CD4-positive, alpha-beta T cell (primary cell): ENCODE measurements at places on chromosomes 5 and 9. TPM values are rescaled to one million over a fixed set of nuclear protein-coding genes. Genes with fewer than 3 reads are reported as not detected.

The OR2V2 gene
- not detected for total RNA-seq

The F12 gene
- total RNA-seq = 0.20 TPM

The CKMT2 gene
- 0.17 TPM for total RNA-seq

The FBXW11 gene
- 24.0 TPM for total RNA-seq

The TMEM232 gene
- 0.98 TPM for total RNA-seq

DNA sequence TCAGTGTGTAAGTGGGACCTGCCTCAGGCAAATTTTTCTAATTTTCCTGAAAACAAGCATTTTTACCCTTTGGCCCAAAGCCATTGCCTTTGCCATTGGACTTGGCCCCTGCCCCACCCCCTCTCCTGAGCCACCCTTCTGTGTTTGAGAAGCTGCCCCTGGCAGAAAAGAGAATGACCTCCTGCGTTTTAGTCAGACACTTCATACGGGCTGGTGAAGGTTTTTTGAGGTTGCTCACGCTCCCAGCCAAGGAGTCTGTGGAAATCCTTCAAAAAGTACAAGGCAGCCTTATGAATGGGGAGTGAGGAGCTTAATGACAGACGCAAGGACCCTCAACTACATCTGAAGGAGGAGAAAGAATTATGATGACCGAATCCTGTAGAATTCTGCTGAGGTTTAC is 308.9 kb downstream of the SLIT3 start:
- H3K27me3 ChIP-seq = no peaks in the 10 kb centered on the region
- H3K4me1 ChIP-seq = no peaks in the 10 kb centered on the region
- H3K36me3 ChIP-seq = no peaks in the 10 kb centered on the region
- no peak overlapping the region for H3K4me3 ChIP-seq
- H3K27ac ChIP-seq = no peak overlapping the region

GRCh38 chr9:7045361-7045760 is 287.6 kb downstream of the KDM4C start:
- H3K4me3 ChIP-seq = no peak overlapping the region
- H3K4me1 ChIP-seq = no peaks in the 10 kb centered on the region
- no peak for DNase-seq

DNA sequence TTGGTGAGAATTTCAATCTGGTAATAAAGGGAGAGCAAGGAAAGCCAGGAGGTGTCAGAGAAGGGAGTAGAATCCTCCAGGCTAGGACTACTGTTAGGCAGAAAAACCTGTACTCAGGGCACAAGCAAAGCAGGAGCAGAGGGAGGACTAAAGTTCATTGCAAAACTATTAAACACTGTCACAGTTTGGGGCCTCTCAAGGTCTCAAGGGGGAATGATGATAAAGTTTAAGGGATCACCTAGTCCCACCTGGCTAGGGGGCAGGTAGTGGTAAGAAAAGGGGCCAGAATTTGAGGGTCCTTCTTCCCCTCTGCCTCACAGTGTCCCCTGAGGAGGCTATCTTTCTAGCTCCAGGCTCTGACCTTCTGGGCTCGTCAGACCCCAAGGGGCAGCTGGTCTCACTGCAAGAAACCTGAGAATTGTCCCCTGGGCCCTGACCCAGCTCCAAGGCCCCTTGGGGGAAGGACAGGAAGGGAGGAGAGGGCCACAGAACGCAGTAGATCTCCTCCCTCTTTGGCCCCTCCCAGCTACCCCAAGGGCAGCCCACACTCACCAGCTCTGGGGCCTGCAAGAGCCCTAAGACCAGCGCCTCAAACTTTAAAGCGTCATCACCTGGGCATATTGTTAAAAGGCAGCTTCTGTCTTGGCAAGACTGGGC is 974 bp downstream of the CCDC69 start:
- no peaks in the 10 kb centered on the region for H3K27me3 ChIP-seq
- peak overlapping the region; percentile 98 for H3K4me3 ChIP-seq
- peak; percentile 22 for DNase-seq
- peaks cover 30% of the 10 kb centered on the region for H3K36me3 ChIP-seq

- H3K36me3 ChIP-seq = no peaks in the 10 kb centered on the region
- peaks cover 15% of the 10 kb centered on the region for H3K4me1 ChIP-seq
- H3K4me3 ChIP-seq = no peak overlapping the region
- H3K27ac ChIP-seq = no peak overlapping the region
Measured at GRCh38 chr5:173689737-173690360, 73.4 kb upstream of the BOD1 start.

- H3K27ac ChIP-seq = no peak overlapping the region
- DNase-seq = no peak
- H3K4me1 ChIP-seq = no peaks in the 10 kb centered on the region
- peaks cover 3% of the 10 kb centered on the region for H3K27me3 ChIP-seq
- H3K36me3 ChIP-seq = no peaks in the 10 kb centered on the region
Measured at GRCh38 chr5:104778-105296, 12.9 kb downstream of the PLEKHG4B start.

DNA sequence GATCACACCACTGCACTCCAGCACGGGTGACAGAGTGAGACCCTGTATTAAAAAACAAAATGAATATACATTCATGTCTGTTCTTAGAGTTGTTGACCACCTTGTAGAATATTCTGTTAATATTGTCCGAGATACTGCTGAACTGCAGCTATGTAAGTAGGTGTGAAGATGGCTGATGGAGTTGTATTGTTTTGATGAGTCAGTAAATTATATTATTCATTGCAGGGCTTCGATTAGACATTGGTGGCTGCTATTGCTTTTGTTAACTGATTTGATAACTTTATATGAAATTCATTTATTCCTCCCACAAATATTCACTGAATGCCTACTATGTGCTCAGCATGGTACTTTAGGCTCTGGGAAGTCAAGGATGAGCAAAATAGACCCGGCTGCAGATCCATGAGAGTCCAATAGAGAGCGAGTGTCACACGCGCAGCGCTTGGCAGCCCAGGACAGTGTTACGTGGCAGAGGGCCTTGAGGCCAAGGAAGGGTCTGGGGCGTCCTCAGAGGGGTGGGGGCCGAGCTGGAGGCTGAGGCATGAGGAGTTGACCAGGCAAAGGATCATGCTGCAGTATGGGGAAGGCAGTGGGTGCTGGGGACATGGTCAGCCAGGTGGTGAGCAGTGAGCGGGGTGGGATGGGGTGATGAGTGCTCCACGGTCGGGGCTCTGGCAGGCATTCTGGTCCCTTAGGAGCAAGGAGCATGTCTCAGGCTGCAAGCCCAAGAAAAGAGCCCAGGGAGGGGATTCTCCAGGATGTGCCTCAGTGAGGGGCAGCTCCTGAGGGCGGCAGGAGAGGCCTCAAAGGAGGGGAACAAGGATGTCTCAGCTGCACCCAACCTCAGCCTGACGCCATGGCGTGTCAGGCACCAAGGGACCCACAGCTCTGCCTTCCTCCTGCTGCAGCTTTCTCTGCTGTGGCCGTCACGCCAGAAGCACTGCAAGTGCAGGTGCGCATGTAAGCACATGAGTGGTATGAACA is 243.5 kb downstream of the GADD45G start:
- H3K27ac ChIP-seq = no peak overlapping the region
- H3K4me1 ChIP-seq = no peaks in the 10 kb centered on the region
- no peak for DNase-seq
- H3K36me3 ChIP-seq = no peaks in the 10 kb centered on the region
- H3K4me3 ChIP-seq = no peak overlapping the region

- no peak overlapping the region for H3K27ac ChIP-seq
- peaks cover 12% of the 10 kb centered on the region for H3K36me3 ChIP-seq
- DNase-seq = no peak
- H3K4me3 ChIP-seq = no peak overlapping the region
Measured at GRCh38 chr5:75558981-75559632, 47.4 kb downstream of the POLK start.

DNA sequence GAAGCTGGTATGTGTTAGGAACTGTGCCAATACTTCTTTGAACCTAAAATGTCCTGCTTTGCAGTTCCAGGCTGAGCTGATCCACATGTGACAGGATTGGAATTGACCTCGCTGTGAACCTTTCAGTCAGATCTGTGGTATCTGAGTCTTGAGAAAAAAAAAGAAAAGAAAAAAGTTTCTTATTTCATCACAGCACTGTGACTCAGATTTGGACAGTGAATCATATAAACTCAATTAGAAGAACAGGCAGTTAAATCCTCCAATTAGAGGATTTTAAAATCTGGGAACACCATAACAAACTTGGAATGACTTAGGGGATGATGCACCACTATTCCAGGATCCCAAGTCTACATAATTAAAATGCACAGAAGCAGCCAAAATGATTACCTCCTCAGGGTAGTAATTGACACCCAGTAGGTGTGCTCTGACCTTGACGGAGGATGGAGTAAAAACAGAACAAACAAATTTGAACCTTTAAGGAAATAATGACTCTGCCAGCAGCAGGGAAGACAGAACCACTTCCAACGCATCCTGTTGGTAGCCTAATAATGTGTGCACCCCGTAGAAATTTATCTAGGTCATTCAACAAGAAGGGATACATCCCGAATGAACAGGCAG is 57.8 kb upstream of the RAI14 start:
- no peak overlapping the region for H3K4me3 ChIP-seq
- no peaks in the 10 kb centered on the region for H3K36me3 ChIP-seq
- no peak for DNase-seq
- H3K27me3 ChIP-seq = no peaks in the 10 kb centered on the region
